Left ventricle myocardium superior (tissue), 1 donor: ENCODE measurements at places on chromosomes 3 and 15. TPM values are rescaled to one million over a fixed set of nuclear protein-coding genes. Genes with fewer than 3 reads are reported as not detected.
A peak's percentile ranks its signal among the peaks of the same experiment; 100 is the strongest.

DNA sequence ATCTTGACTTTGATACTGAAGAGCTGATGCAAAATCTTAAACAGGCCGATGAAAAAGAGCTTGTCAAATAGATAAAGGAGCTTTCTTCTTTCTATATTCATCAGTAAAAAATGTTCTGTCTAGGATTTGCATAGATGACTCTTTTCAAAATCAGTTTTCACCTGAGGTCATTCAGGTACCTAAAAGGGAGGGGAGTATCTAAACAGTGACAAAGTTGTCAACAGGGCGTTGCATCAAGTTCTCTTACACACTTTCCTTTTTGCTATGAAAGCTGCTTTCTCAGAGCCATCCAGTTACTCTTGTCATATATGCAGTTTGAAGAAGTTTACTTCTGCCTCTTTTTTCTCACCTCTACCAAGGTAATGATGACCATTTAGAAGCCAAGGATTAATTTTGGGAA is 60.0 kb downstream of the AKAP13 start:
- DNase-seq: no peak

- no peak for DNase-seq
Measured at GRCh38 chr3:122350814-122351418, 25.9 kb downstream of the CSTA start.

DNA sequence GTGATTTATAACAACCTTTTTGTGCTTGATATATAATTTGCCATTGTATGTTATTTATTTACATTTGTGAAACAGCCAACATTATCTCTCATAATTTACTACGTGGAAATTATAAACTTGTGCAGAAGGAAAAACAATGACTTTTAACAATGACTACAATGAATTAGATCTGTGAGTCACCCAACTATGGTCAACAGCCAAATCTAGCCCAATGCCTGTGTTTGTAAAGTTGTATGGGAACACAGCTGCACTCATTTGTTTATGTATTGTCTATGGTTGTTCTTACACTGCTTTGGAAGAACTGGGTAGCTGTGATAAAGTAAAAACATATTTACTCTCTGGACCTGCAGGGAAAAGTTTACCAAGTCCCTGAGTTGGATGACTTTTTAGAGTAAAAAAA is 110.4 kb downstream of the OTOL1 start:
- no peak for DNase-seq

DNA sequence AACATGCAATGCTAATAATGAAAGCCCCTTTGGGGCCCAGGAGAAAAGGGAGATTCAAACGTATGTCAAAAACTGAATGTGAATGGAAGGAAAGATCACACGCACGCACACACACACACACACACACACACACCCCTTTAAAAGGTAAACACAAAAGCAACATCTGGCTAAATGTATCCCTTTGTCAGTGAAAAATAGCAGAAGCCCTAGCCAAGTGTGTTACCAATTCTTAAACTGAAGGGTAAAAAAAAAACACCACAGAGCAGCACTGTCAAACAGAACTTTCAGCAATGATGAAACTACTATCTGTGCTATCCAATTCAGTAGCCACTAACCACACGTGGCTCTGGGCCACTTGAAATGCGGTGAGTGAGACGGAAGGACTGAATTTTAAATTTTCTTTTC is 4.9 kb downstream of the RFTN1 start:
- DNase-seq: no peak

DNA sequence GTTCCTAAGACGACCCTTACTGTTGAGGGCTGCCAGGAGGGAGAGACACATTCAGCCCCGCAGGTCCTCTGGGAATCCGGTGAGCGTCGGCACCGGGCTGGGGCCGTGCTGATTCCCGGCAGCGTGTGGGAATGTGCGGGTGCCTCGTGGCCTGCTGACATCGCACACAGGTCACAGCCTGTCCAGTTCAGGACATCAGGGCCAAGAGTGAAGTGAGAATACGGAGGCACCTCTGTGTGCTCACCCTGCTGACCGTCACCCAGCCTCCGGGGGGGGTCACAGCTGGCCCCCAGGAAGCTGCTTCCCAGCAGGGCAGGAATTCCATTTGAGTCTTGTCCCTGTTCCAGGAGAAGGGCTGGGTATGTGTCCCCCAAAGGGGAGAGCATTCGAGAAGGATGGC is 53.6 kb downstream of the PGPEP1L start:
- DNase-seq: peak; percentile 42

- DNase-seq: peak; percentile 79
Measured at GRCh38 chr15:93213281-93213680, 124.3 kb upstream of the RGMA start.

DNA sequence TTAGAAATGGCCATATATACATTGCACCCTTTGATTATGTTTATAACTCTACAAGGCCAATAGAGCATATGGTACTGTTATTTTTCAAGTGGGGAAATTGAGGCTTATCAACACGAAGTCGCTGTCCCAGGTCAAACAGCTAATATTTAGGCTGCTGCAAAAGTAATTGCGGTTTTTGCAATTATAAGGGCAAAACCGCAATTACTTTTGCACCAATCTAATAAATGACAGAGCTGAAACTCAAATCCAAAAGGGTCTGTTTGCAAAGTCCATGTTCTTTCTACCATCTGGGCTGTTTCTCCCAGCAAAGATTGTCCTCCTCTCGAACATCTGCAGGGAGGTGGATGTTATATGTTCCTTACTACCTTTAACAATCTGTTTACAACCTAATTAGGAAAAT is 147.2 kb downstream of the CADPS start:
- DNase-seq: no peak

DNA sequence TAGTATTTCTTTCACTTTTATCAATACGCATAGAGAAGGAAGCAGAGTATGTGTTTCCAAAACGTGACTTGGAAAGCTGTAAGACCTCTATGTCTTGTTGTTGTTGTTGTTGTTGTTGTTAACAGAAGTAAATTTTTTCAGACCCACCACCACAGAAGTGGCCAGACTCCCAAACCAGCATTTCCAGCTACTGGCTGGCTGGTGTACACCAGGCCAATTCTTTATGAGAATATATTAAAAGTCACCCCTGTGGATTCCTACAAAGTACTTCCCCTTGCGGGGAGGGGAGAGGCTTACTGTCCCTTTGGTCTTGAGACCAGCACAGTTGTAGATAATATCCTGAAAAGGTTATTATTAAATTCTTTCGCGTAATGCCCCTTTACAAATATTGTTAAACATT is 1.6 kb upstream of the FOXP1 start:
- DNase-seq: no peak

GRCh38 chr15:97902140-97902780 is 58.2 kb upstream of the ARRDC4 start:
- no peak for DNase-seq

DNA sequence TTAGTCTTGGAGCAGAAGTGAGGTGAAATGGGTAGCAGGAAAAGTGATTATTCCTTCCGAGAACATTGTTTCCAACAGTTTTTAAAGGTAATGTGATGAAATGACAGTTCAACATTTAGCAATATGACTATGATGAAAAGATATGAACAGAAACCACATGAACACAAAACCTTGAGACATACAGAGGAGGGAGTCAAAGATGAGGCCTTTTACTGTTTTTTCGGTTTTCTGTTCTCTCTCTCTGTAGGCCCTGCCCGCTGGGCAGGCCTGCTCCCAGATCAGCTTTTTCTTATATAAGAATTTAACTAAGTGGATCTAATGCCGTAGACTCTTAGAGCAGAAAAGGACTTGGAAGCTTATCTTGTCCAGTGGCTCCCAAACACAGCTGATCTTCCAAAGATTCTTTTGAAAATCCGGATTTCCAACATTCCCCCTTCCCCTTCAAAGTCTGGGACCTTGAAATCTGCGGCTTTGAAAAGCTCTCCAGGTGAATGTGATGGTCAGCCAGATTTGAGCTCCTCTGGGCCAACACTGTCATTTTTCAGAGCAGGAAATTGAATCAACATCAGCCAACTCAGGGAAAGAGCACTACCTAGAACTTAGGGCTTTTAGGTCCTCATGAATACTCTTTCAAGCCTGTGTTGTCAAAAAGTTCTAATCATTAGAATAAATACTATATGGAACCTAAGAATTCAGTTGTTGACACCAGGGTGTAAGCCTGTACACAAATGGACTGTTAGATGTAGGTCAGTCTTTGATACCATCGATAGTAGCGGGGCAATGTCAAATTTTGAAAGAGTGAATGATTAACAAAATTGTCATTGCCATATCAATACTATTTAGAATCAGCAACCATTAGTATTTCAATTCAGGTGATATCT is 372.7 kb downstream of the SHQ1 start:
- DNase-seq: no peak

DNA sequence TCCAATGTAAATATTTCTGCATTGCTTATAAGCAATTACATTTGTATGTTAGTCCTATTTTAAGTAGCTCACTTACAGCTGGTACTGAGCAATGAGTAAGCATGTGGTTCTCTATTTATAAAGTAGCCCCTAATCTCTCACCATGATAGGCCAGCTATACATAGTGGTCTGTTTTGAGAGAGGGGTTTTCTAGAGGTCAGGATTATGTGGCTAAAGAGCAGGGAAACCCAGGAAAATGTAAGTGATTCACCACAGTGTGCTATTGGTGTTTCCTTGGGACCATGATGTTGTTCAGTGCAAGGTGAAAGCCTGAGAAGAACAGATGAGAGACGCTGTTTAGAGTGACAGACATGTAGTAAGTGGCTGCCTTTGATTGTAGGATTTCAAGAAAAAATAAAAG is 26.4 kb downstream of the RBMS3 start:
- no peak for DNase-seq

- DNase-seq: no peak
Measured at GRCh38 chr3:87361956-87362355, 85.6 kb upstream of the POU1F1 start.

DNA sequence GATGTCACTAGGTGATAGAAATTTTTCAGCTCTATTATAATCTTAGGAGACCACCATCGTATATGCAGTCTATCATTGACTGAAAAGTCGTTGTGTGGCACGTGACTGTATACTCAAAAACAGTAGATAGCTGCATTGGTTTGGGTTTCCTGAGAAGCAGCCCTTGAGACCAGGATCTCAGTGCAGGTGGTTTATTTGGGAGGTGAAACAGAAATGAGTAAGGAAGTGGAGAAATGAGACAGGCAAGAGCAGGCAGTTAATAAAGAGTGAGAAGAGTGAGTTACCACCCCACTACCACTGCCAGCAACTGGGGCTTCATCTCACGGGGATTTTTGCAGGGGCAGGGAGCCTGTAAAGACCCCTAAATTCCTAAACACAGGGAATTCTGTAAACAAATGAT is 221.0 kb downstream of the SHQ1 start:
- DNase-seq: no peak

DNA sequence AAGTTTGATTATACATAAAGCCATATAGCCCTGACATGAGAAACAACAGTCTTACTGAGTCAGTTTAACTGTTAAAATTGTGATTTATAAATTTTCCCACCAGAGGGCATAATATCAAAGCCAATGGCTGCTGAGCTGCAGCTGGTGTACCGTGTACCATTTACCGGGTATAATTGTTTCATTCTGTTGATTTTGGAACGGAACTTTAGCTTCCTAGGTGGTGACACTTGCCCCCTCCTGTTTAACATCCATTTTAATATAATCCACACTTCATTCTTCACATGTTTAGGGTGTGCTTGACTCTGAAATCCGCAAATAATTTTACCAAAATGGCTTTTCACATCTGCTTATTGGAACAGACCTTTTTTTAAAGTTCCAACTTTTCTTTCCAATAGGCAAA is 72.8 kb downstream of the SLC9A9 start:
- DNase-seq: no peak

DNA sequence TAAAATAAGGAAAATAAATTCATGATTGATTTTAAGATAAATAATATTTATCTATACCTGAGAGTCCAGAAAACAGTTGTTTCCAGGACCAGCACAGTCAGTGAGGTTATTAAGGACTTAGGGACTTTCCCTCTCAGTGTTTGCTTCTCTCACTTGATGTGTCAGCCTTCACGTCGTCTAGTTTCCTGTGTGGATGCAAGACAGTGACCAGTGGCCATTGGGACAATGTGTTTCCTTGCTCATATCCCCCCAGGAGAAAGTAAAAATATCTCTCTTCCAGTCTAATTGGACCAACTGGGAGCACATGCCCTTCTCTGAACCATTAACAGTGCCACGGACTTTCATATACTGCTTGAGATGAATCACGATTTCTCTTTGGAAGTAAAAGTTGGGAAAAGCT is 157.8 kb upstream of the CTNNB1 start:
- DNase-seq: no peak

GRCh38 chr3:160986069-160986468 is 119.1 kb downstream of the B3GALNT1 start:
- DNase-seq: no peak

DNA sequence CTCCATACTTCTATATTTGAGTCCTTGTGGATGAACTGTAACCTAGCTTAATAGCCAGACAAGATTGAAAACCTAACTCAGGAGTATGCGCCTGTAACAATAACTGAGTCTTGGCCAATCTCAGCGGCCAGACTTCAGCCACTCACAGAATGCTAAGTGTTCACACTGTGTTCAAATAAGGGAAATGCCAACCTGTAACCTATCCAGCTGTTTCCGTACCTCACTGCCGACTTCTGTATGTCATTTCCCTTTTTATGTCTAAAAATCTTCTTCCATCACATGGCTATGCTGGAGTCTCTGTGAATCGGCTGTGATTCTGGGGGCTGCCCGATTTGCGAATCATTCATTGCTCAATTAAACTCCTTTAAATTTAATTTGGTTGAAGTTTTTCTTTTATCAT is 169.2 kb downstream of the NFKBIZ start:
- no peak for DNase-seq

DNA sequence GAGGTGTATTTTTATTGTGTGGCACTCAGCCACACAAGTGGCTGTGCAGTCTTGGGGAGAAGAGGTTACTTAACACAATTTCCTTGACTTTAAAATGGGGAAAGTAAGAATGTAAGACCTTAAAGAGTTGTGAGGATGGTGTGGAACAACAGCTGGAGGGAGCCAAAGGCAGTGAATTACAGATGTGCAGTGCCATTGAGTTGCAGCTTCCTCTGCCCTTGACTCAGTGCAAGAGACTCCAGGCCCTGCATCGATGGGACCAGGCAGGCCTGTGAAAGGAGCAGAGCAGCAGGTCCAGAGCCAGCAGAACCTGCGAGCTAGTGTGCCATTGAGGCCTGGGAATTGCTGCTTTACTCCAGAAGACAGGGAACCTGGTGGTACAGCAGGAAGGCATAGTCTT is 27.2 kb downstream of the EEFSEC start:
- no peak for DNase-seq

- DNase-seq: no peak
Measured at GRCh38 chr3:184887574-184887973, 75.6 kb downstream of the VPS8 start.

DNA sequence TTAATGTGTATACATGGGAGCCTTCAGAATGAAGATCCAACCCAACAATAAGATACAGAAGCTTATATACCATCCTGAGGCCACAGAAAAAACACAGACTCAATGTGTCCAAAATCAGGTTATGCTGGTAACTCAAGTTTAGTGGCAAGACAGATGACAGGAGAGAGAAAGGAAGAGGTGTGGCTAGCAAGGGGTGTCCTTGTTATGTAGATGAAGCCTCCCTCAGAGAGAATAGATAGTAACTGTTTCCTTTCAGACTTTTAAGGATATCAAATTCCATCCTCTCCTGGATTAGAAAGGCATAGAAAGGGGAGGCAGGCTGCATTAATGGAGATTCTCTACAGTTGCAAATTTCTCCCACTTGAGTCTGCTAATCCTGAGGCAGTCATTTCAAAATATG is 447.4 kb downstream of the GABRB3 start:
- DNase-seq: no peak

INSYN1 gene
- 168 TPM for total RNA-seq

ARHGEF3 gene
- total RNA-seq: 17.6 TPM

CLDN1 gene
- 1.4 TPM for total RNA-seq

XRN1 gene
- 20.3 TPM for total RNA-seq

ATP13A5 gene
- not detected for total RNA-seq

SLTM gene
- 43.8 TPM for total RNA-seq

CFAP92 gene
- 0.27 TPM for total RNA-seq

SCN11A gene
- not detected for total RNA-seq

CYP8B1 gene
- total RNA-seq: not detected

SPTSSB gene
- total RNA-seq: 0.20 TPM
